ENCODE measurements at places on chromosomes 5 and 9.
A peak's percentile ranks its signal among the peaks of the same experiment; 100 is the strongest.

- DNase-seq, result peak; percentile 78
Measured at GRCh38 chr9:469672-470551, 255.2 kb downstream of the DOCK8 start.

- DNase-seq, result no peak
Measured at GRCh38 chr5:40389591-40389990, 290.1 kb upstream of the PTGER4 start.

GRCh38 chr9:72006501-72006900, 53.9 kb downstream of the C9orf57 start:
- DNase-seq, result no peak

- DNase-seq, result no peak
Measured at GRCh38 chr5:18095061-18095460, 460.8 kb downstream of the TAF11L14 start.
